ENCODE measurements at places on chromosomes 7 and 10. TPM values are rescaled to one million over a fixed set of nuclear protein-coding genes. Genes with fewer than 3 reads are reported as not detected.

DNA sequence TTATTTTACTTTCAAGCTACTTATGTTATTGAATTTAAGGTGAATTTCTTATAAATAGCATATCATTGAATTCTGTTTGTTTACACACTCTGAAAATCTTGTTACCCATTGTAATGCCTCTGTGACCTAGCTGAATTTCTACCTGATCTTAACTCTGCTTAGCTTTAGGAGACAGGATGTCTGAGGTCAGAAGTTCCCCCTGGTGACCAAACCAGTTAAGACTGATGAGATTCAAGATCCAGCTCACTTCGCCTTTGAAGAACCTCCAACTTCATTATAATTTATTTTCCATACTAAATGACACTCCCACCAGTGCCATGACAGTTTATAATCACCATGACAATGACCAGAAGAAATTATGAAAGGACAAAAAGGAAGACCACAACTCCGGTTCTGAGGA lies 213.4 kb upstream of the CDC14C start:
- no peak for DNase-seq

GRCh38 chr7:45151131-45151684 lies 6.4 kb upstream of the RAMP3 start:
- DNase-seq, result no peak

DNA sequence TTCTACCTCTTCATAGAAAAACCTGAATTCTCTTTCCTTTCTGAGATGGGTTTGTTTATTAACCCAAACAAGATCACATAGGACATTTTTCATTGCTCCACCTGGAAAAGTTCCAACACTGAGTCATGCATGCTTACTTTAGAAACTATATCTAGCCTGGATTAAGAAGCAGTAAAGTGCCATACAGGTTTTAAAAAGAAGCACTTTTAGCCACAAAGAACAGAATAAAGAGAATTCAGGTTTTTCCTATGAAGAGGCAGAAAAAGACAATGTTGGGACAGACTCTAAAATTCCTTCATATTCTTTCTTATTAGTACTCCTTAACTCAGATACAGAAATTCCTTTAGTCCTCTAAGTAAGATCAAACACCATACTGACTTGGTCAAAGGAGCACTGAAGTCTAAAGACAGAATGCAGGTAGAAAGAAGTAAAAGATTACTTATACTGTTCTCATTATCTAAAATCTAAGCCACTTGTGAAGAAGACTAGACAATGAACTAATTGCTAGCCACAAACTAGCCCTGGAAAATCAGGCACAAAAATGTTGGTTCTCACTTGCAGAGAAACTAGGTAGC lies 241.3 kb downstream of the ANK3 start:
- peak; percentile 37 for DNase-seq

GRCh38 chr7:137818036-137818435 lies 28.7 kb downstream of the DGKI start:
- no peak for DNase-seq

DNA sequence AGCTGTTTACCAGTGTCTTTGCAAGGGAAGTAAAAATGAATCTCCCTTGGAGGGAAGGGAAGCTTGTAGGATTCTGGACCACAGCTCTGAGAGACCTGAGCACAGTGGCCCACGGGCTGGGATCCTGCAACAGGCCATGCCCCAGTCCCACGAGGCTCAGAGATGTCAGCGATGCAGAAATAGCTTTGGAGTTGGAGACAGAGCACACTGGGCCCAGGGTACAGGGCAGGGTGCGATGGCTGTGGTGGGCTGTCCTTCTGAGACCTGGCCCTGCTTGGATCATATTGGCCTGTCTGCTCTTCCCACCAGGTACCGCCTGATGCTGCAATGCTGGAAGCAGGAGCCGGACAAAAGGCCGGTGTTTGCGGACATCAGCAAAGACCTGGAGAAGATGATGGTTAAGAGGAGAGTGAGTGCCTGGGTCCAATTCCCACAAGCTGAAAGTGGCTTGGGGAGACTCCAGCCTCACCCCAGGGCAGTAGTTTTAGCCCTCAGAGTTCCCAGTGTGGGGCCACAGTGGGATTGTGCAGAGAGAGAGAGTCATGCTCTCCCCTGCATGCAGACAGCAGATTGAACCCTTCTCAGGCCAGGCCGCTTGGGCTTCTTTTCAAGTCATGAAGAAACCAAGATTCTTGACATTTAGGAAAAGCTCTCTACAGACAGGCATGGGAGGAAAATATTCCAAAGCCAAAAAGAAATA lies 13.5 kb upstream of the CSGALNACT2 start:
- DNase-seq, result peak; percentile 9

GRCh38 chr7:108190891-108191290 lies 60.7 kb upstream of the LAMB4 start:
- DNase-seq, result no peak

DNA sequence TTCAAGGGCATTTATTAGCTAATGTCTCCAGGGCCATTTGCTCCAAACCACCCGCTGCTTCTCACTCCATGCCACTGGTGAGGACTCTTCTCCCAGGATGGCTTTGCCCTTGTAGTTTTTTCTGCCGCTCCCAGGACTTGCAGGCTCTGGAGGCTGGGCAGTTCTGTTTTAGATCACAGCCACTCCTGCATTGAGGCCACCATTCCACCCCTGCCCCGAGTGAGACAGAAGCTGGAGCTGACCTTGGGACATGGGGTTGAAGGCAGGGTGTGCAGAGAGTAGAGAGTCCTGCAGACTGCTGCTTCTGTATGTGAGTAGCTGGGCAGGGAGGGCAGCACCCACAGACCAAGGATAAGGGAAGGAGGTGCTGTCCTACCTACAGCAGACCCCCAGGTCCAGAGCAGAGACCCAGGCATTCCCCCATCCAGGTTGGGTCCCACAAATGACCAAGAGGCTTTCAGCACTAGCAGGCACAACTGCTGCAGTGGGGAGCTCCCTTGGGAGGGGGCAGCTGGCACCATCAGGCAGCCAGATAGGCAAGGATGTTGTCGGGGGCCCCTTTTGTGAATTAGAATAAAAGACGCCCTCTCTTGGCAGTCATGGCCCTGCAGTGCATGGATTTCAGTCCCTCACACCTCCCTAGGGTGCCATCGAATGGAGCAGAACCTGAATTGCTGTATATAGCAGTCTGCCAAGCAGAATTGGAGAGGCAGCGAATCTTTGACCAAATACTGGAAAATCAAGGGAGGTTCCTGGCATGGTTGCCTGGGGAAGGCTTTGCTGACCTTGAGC lies 22.7 kb upstream of the ADCYAP1R1 start:
- no peak for DNase-seq

- no peak for DNase-seq
These were observed 108.7 kb upstream of the DGKB start for GRCh38 chr7:15011289-15011688.

- peak; percentile 60 for DNase-seq
These were observed 26.2 kb upstream of the ZNF467 start for GRCh38 chr7:149799397-149800168.

DNA sequence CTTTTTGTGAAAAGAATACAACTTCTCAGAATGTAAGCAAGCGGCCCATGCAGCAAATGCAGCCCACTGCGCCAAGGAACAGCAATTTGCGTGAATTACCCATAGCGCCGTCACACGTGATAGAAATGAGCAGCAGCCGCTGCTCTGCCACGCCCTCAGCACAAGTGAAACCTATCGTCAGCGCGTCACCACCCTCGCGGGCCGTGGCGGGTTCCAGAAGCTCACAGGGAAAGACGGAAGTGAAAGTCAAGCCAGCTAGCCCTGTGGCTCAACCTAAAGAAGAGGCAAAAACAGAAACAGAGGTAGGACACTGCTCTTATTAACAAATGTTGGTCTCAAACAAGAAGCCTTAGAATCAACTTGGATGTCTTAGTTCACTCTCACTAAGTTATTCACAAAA lies 70.5 kb downstream of the SHH start:
- DNase-seq, result no peak

GRCh38 chr10:123966896-123967231 lies 75.3 kb upstream of the CPXM2 start:
- no peak for DNase-seq

DNA sequence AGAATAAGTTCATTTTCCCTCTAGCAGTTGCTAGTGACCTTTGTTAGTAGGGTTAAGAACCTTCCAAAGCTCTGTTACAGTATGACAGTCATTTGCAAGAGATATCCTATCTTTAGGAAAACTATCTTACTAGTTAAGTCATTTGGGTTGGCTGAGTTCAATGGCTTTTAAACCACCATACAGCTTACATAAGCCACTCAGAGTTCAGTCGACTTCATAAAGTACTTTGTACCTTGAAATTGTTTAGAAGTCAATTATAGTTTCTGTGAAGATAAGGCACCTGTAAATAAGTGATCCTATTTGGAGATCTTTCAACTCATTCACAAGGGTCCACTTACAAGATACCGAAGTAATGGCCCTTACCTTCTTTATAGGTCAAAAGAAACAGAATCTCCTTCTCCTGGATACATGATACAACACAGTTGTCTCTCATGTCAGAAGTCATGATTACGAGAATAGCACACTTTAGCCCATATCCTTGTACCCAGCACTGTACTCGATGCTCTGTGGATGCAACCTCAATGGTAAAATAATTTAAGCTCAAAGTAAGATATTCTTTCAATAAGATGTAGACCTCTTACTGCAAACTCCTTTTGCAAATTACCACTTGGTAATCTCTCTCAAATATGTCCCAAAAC lies 11.9 kb upstream of the ABCC2 start:
- no peak for DNase-seq

DNA sequence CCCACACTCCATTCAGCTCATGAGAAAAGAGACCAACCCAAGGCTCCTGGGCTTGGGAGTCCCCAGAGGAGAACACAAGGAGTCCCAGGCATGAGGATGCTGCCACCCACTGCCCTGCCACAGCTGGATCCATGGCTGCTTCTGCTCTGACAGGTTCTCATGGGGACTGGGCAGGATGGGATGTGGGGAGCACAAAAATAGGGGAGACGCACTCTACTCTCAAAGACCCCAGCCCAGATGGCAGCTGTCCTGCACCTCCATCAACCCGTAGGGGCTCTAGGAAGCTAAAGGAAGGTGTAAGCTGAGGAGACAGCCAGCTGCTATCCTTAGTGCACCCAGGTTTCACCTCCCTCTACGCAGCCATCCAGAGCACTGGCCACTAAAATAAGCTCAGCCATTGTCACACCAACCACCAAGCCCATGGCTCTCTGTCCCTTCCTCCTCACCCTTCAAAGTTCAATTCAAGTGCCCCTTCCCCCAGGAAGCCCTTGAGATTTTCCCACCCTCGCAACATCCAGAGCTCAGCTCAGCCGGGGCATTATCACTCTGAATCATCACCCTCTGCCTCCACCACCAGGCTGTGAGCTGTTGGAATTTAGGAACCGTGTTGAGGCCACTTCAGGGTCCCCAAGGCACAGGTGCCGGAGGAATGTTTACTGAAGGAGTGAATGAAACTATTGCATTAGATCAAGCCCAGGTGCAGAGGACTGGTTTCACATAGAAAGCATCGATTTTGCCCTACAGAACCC lies 142.1 kb downstream of the GRID1 start:
- no peak for DNase-seq

GRCh38 chr10:47025540-47026300 lies 114.5 kb downstream of the PTPN20 start:
- DNase-seq, result no peak

- no peak for DNase-seq
These were observed 278.0 kb upstream of the KLF14 start for GRCh38 chr7:131011976-131012375.

DNA sequence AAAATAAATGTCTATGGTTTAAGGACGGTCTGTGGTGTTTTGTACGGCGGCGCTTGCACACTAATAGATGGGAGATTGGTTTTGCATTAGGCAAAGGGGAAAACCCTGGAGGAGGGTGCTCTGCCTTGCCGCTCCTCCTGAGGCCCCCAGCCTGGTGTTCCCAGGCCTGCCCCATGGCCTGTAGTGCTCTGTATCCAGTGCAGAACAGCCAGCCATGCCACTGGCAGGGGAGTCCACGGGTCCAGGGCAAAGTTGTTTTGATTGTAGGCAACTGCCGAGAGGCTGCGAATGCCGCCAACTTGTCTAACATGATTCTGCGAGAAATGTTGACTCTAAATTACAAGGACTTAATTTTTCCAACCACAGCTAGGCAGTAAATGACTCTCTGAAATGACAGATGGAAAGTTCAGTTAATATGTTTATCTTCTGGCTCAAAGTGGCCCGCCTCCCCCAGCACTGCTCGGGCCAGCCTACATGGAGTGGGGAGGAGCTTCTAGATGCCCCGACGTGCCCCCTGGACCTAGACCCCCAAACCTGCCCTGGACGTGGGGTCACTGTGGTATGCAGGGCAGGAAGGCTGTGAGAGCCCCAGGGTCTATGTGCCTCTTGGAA lies 104.6 kb upstream of the GDF10 start:
- DNase-seq, result no peak

DNA sequence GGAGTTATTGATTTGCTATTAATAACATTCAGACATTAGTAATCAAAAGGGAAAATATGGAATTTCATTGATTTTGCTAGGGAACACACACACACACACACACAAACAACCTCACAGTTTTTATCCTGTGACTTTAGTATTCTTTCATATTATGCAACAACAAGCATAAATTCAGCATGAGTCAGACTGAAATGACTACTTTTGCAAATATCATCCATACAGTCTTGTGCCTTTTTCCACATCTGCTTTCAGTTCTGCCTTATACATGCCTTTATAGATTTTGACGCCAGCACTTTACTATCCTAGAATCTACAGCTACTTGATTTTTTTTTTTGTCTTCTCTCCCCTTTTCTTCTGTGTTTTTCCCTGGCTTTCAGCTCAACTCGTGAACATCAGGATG lies 975.8 kb upstream of the LRRTM3 start:
- no peak for DNase-seq

- peak; percentile 61 for DNase-seq
These were observed 657 bp downstream of the HACD1 start for GRCh38 chr10:17616403-17617030.

GRCh38 chr10:18005781-18006456 lies 54.2 kb downstream of the SLC39A12 start:
- no peak for DNase-seq

- DNase-seq, result no peak
These were observed 102.1 kb upstream of the ANLN start for GRCh38 chr7:36287371-36288241.

GRCh38 chr10:24698270-24698669 lies 25.4 kb downstream of the ARHGAP21 start:
- DNase-seq, result no peak

DNA sequence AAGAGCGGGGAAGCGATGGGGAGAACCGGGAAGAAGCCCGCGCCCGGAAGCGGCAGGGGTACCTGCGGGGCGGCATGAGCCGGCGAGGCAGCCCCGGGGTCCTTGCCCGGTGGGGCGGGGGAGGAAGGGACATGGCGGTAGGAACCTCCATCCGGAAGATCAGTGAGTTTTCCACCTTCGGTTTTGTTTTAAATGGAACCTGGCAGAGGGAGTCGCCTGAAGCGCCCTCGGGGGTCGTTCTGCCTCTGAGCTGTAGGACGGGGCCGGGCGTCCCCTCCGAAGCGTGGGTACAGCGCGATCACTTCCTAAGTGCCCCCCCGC lies 471 bp downstream of the PFKP start:
- DNase-seq, result no peak

GRCh38 chr10:94846204-94846603 lies 83.7 kb downstream of the CYP2C19 start:
- DNase-seq, result no peak

- no peak for DNase-seq
These were observed 14.6 kb downstream of the RSBN1L start for GRCh38 chr7:77710861-77711260.

The CNTNAP2 gene
- 0.09 TPM for total RNA-seq

The LRRTM3 gene
- total RNA-seq, result 0.55 TPM

The C10orf90 gene
- total RNA-seq, result 0.47 TPM

The NODAL gene
- not detected for total RNA-seq

The ZNF722 gene
- not detected for total RNA-seq

The CYP51A1 gene
- total RNA-seq, result 41.4 TPM

The LIPM gene
- total RNA-seq, result not detected

The HOXA5 gene
- 0.24 TPM for total RNA-seq

The ZNF804B gene
- total RNA-seq, result 0.41 TPM

The CCDC146 gene
- total RNA-seq, result 2.5 TPM

The ANKRD30A gene
- not detected for total RNA-seq

The TMEM213 gene
- total RNA-seq, result 0.24 TPM

Data from pancreas (tissue), 10 donors.